ENCODE measurements at places on chromosomes 16 and 17.

DNA sequence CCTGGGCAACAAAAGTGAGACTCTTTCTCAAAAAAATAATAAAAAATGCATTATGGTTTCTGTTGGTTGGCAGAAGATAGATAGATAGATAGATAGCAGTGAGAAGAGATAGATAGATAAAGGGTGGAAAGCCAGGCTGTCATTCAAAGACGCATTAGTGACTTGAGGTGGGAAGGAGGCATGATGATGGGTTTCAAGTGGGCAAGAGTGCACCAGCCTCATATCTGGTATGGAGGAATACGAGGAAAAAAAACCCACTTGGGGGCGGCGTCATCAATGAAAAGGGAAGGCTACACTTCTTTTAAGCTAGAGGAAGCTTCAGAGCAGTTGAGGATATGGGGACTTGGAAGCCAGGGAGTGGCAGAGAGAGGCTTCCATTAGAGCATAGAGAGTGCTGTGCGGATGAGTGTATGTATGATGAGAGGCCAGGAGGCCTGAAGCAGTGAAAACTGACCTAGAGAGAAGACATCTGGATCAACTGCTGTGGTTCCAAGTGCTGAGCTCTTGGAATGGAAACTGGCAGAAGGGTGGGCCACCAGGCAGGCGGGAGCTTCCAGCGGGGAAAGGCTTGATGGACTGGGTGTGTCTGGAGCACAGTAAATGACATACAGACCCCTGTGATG is 31.8 kb downstream of the CEP95 start:
- no peak for DNase-seq

- no peak for DNase-seq
Measured at GRCh38 chr17:43722269-43722619, 36.3 kb downstream of the SOST start.

- no peak for DNase-seq
Measured at GRCh38 chr16:87464691-87465300, 28.0 kb downstream of the ZCCHC14 start.

GRCh38 chr16:56691885-56692284 is 9.6 kb downstream of the MT1X start:
- no peak for DNase-seq

DNA sequence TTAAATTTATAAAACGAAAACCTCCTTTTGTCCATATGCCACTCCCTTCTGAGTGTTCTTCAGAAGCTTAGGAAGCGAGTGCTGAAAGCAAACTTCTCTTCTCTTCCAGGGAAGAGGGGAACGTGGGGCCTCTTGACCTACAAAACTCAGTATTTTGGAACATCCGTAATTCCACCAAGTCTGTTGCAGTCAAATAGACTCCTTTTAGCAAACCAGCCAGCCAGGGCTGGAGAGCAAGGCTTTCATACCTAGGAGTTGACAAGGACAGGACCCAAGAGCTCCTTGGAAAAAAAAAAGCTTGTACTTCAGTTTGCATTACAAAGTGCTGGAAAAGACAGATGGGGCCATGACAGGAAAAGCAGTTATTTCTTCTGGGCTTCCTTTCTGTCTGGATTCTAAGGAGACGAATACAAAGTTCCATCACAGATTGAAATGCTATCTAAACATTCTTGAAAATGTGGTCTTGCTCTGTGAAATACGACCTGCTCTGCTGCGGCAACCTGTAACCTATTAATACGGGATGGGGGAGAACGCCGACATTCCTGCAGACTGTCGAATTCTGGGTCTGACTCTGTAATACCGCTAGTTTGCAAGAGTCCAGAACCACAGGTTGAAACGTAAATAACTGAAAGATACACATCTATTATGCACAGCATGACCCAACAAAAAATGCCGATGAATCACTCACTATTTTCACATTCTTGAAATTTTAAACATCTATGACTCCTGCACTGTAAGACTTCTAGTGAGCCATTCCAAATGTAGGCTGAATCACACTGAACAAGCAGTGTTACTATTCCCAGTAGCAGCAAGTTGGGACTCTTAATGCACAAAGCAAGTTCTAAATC is 20.6 kb downstream of the VPS53 start:
- DNase-seq: no peak

DNA sequence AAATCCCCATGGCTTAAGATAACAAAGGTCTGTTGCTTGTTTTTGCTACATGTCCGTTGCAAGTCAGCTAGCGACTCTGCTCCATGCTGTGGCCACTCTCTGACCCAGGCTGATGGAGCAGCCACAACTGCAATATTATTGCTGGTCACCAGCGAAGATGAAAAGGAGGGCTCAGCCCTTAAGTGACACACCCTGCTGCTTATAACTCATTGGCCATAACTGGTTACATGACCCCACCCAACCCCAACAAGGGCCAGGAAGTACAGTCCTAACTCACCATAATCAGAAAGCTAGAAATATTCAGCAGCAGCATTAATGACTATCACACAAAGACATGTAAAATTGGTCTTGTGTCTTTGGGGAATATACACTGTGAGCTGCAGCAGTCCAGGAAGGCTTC is 224.3 kb downstream of the SOX9 start:
- no peak for DNase-seq

GRCh38 chr16:25013751-25014499 is 1.2 kb downstream of the ARHGAP17 start:
- DNase-seq: no peak

- no peak for DNase-seq
Measured at GRCh38 chr17:9802294-9802693, 10.9 kb upstream of the DHRS7C start.

GRCh38 chr17:27155866-27156265 is 138.0 kb upstream of the WSB1 start:
- DNase-seq: no peak

DNA sequence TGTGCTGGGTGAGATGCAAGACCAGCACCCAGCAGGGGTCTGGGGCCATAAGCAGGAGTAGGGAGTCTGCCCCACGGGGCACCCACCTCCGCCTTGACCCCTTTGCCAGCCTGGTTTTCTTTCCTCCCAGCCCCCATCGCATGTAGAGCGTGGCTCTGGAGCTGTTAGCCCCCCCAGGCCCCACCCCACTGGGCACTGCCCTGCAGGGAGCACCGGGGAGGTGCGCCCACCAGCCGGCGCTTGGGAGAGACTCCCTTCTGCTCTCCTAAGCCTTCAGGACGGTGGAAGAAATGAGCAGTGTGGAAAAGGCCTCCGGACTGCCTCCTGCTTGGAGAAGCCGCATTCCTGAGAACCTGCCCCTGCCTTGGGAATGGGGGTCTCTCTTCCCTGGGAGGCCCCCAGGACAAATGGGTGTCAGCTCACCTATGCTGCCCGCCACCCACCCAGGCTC is 186.2 kb downstream of the IRF8 start:
- DNase-seq: no peak

DNA sequence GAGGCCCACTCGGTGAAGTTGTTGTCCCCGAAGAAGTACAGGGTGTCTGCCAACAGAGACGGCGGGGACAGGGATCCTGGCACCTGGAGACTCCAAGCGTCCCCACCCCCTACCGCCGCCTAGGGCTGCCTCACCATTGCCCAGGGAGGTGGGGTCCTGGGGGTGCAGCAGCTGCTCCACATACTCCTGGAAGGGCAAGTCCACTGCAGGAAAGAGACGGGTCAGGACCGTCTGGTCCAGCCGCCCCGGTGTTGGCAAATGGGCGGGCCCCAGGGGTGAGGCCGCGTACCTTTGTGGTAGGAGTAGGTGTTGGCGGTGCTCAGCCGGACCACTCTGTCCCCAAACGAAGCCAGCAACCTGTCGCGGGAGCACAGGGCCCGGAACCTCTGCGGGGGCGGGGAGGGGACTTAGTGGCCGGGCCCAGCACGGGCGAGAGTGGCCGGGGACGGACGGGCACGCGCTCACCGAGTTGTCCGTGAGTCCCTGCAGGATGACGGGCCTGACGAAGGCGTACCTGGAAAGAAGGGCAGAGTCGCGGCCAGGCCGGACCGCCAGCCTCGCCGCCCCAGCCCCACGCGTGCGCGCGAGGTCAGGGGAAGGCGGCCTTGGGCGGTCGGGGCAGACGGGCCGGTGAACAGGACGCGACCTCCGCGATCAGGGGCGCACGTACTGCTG is 601 bp downstream of the JMJD8 start:
- DNase-seq: no peak

- DNase-seq: no peak
Measured at GRCh38 chr16:16073891-16074881, 124.8 kb downstream of the ABCC1 start.

GRCh38 chr17:5718726-5719125 is 134.4 kb upstream of the NLRP1 start:
- DNase-seq: no peak

DNA sequence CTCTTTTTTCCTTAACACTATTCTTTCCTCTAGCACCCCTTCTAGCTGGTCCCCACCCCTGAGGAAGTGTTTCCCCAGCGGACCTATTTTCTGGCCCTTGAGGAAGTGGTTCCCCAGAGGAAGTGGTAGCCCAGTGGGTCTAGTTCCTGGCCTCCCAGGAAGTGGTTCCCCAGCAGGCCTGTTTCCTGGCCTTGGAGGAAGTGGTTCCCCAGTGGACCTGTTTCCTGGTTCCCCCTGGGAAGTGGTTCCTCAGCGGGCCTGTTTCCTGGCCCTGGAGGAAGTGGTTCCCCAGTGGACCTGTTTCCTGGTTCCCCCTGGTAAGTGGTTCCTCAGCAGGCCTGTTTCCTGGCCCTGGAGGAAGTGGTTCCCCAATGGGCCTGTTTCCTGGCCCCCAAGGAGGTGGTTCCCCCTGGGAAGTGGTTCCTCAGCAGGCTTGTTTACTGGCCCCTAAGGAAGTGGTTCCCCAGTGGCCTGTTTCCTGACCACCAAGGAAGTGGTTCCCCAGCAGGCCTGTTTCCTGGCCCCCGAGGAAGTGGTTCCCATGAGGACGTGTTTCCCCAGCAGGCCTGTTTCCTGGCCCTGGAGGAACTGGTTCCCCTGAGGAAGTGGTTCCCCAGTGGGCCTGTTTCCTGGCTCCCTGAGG is 58.3 kb downstream of the NTN1 start:
- no peak for DNase-seq

DNA sequence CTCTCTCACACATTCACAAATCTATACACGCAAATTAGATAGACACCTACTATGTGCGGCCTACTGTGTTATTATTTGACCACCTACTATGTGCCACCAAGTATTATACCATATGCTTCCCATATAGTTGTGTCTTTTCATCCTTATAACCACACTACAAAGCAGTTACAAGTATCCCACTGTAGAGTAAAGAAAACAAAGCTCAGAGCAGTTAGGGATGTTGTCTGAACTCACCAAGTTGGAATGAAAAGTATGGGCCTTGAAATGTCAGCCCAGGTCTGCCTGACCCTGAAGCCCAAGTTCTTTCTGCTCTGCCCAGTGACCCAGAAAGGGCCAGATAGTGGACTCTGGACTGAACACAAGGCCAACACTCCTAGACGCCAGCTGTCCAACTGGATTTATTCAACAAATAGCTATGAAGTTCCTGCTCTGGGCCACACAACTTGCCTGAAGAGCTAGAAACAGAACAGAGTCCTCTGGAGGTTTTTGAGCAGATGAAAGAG is 8.5 kb downstream of the KRT37 start:
- no peak for DNase-seq

GRCh38 chr17:15652960-15653359 is 31.2 kb downstream of the TRIM16 start:
- no peak for DNase-seq

GRCh38 chr16:78284957-78285434 is 185.5 kb downstream of the WWOX start:
- DNase-seq: no peak

DNA sequence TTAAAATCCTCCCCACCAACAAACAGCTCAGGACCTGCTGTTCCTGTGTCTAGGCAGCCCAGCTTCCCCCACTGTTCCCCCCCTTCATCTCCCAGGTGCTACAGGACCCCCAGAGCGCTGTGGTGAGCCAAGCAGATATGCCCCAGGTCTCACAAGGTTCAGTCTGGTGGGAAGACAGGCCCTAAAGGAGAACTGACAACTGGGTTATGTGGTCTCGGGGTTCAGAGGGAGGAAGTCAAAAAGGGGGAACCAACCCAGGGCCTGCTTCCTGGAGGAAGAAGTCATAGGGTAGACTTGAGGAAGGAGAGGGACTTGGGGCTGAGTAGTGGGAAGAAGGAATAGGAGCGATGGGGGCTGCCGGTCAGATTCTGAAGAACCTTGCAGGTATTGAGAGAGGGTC is 2.6 kb downstream of the RIPOR1 start:
- no peak for DNase-seq

DNA sequence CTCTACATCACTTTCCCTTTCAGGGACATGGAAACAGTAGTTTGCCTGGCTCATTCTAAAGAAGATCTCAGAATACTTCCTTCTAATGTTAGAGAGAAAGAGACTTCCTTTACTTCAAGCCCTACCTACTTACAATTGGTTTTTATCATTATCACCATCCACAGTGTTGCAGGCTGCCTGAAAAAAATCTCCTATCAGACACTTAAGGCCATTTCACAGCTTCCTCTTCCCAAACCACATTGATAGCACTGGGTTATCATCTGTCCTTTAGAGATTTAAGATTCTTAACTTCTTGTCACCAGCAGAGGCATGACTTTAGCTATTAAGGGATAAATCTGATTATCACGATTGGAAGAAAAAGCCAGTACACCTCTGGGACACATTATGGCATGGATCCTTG is 178.5 kb upstream of the TBX2 start:
- no peak for DNase-seq

- DNase-seq: no peak
Measured at GRCh38 chr17:58305626-58306025, 23.0 kb downstream of the TSPOAP1 start.

DNA sequence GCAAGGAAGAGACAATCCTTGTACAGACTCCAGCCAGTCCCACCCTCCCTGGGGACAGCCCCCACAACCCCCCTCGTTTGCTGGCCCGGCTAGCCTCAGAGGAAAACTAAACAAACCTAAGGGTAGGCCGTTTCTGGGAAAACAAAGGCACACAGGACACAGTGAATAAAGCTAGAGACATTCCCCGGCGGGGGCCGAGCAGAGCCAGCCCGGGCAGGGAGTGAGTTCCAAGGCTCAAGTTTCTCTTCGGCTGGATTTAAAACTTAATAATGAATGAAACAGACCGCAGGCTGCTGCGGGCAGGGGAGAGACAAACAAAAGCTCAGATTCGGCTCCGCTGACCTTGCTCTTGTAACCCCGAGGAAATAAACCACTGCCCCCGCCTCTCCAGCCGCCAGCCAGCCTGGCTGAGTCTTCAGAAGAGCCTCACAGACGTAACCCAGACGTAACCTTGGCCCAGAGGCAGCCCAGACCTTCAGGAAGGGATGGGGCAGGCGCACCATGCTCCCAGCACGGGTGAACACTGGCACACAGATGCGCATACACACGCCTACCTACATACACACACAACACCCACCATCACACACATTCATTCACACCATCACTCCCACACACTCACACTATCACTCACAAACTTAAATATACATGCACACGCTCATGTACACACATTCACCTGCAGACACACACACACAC is 216.0 kb downstream of the ZNF423 start:
- no peak for DNase-seq

Measured in stimulated activated CD8-positive, alpha-beta memory T cell treated with anti-CD3 and anti-CD28 coated beads, Interleukin-7, amount 100 ng/mL, for 1 hour (primary cell).